ENCODE measurements at places on chromosomes 11 and 22. TPM values are rescaled to one million over a fixed set of nuclear protein-coding genes. Genes with fewer than 3 reads are reported as not detected.

Gene VEGFB
- 217 TPM for total RNA-seq

Gene CSKMT
- 27.3 TPM for total RNA-seq

DNA sequence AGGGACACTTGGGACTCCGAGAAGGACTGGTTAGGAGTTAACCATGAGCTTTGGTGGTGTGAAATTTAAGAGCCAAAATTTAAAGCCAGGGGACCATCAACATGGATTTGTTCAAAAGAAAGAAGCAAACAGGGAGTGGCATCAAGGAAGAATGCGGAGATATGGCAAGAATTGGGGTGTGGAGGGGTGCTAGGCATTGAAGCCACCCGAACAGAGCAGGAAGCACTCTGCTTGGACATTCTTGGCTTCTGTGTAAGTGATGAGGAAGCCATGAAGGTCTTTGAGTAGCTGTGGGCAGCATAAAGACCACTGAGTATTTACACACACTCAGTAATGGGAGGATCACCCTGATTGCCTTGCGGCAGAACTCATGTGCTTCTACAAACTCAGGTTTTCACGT lies 27.2 kb upstream of the PAMR1 start:
- DNase-seq = no peak

- no peak for DNase-seq
Observed at GRCh38 chr11:104522650-104523049, 358.7 kb upstream of the PDGFD start.
